ENCODE measurements at places on chromosomes 11 and 22.

DNA sequence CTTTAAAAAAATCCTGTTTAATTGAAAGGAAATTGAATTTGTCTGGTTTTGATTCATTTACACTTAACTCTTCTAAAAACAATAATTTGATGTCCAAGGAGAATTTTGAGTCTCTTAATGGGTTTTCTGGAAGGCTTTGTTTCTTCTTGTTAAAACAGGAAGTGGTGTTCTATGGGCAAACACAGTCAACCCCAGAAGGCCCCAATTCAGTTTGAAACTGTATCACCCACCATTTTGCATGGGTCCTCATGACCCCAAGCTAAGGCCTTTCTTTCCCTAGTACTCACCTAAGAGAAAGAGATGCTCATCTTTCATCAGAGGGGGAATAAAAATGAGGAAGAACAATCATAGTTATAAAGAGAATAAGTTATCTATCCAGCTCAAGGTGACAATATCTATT, 10.6 kb downstream of the FLI1 start:
- DNase-seq: no peak

GRCh38 chr11:57477507-57478189, 17.3 kb downstream of the RTN4RL2 start:
- DNase-seq: no peak

DNA sequence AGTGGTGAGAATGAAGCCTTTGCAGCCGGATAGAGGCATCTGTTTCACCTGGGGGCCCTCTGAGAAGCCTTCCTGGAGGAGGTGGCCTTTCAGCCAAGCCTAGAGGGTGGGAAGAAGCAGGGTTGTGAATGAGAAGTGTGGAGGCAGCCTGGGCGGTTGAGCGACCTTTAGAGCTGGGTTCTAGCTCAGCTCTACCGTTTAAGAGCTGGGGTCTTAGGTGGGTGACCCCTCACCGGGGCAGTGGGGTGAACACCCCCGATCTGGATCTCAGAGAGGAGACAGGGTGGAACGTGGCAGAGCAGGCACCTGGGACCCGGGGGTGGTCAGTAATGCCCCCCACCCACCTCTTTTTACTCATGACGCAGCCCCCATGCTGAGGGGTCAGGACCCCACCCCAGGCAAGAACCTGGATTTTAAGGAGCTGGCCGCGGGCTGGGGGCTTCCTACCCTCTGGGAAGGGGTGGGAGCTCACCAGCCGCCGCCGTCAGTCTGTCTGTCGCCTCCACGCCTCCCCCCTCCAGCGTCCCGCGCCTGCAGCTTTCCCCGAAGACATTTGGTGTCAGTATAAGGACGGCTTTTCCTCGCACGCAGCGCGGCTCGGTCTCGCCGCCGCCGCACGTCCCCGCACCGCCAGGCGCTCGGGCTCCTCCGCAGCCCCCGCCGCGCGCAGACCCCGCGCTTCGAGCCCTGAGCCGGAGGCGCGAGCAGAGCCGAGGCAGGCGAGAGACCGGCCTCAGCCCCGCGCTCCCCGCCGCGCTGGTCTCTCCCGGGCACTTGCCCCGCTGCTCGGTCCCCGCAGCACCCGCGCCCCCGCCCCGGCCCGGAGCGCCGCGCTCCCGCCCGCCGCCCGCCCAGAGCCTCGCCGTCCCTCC, 13.3 kb upstream of the CACNA1I start:
- no peak for DNase-seq

GRCh38 chr22:45763236-45763624, 91.6 kb downstream of the ATXN10 start:
- peak; percentile 22 for DNase-seq

DNA sequence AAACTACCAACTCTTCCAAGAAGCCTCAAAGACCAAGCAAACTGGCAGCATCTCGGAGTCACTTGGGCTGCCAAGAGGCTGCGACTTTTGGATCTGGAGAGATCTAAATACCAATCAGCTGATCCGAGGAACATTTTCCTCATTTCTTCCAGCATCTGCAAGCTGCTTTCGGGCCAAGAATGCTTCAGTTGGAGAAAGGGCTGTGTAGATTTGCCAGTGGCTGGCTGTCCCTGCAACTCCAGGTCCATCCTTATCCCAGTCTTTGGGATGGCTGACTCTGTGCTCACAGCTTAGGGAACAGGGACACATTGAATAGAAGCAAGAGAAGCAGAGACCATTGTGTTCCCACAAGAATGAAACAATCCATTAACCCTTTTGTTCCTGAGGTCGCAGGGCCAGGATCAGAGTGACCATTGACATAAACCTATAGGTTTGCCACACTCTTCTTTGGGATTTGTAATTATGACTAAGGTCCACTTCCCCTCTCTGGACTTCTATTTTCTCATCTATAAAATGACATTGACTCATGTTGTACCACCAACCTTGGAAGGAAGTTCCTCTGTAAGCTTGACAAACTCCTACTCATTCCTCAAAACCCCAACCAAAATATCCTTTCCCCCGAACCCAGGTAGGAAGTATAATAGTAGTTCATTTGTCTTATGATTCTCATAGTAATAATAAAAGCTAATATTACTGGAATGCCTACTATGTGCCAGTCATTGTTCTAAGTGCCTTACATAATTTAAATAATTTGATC, 340.8 kb downstream of the MN1 start:
- DNase-seq: peak; percentile 58

GRCh38 chr11:43933608-43934551, 8.6 kb upstream of the C11orf96 start:
- no peak for DNase-seq

- no peak for DNase-seq
Observed at GRCh38 chr22:34015642-34016041, 95.4 kb upstream of the LARGE1 start.

DNA sequence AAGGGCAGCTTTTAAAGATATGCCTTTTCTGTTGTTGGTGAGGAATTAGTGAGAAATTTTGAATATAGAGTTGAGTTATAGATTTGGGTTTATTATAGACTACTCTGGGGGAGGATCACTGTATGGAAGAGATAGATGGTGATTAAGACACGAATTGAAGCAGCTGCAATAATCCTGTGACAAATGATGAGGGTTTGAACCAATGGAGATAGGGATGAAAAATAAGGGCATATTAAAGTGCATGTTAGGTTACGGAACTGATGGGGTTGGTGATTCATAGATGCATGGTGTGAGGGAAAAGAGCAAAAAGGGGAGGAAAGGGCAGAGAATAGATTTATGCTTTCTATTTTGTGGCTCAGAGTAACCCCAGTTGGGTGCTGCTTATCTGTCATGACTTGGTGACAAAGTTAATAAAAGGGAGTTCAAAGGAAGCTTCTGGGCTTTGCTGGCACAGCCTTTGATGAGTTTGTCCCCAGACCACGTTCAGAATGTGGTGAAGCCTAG, 11.8 kb downstream of the C11orf87 start:
- no peak for DNase-seq

GRCh38 chr11:10785146-10785474, 23.6 kb downstream of the EIF4G2 start:
- peak; percentile 45 for DNase-seq

- no peak for DNase-seq
Observed at GRCh38 chr11:35173011-35173511, 34.1 kb downstream of the CD44 start.

GRCh38 chr22:40128989-40129388, 48.7 kb upstream of the TNRC6B start:
- no peak for DNase-seq
